ENCODE measurements at places on chromosomes 4 and X. TPM values are rescaled to one million over a fixed set of nuclear protein-coding genes. Genes with fewer than 3 reads are reported as not detected.
A peak's percentile ranks its signal among the peaks of the same experiment; 100 is the strongest.

GRCh38 chrX:7263961-7264360 lies 116.0 kb upstream of the PUDP start:
- no peak overlapping the region for H3K4me3 ChIP-seq
- DNase-seq = no peak
- no peaks in the 10 kb centered on the region for H3K36me3 ChIP-seq
- H3K27me3 ChIP-seq = no peaks in the 10 kb centered on the region

GRCh38 chrX:38514016-38514854 lies 47.1 kb upstream of the TSPAN7 start:
- H3K4me3 ChIP-seq = no peak overlapping the region
- no peaks in the 10 kb centered on the region for H3K4me1 ChIP-seq
- H3K27ac ChIP-seq = no peak overlapping the region
- H3K27me3 ChIP-seq = no peaks in the 10 kb centered on the region
- no peaks in the 10 kb centered on the region for H3K36me3 ChIP-seq

- no peak overlapping the region for H3K27ac ChIP-seq
- DNase-seq = peak; percentile 16
- no peak overlapping the region for H3K4me3 ChIP-seq
- H3K27me3 ChIP-seq = no peaks in the 10 kb centered on the region
- H3K4me1 ChIP-seq = no peaks in the 10 kb centered on the region
- no peaks in the 10 kb centered on the region for H3K36me3 ChIP-seq
Observed at GRCh38 chr4:1381181-1381621, 25.0 kb downstream of the NKX1-1 start.

Gene BCAP31
- 205 TPM for total RNA-seq

Gene MSX1
- total RNA-seq = 1.3 TPM

Gene SSX3
- not detected for total RNA-seq

All from endodermal cell (in vitro differentiated cells).